ENCODE measurements at places on chromosomes 6 and 20.

GRCh38 chr20:1370548-1371110 is 22.2 kb downstream of the FKBP1A start:
- DNase-seq: no peak

- DNase-seq: no peak
Observed at GRCh38 chr6:5278047-5278446, 16.7 kb downstream of the FARS2 start.

DNA sequence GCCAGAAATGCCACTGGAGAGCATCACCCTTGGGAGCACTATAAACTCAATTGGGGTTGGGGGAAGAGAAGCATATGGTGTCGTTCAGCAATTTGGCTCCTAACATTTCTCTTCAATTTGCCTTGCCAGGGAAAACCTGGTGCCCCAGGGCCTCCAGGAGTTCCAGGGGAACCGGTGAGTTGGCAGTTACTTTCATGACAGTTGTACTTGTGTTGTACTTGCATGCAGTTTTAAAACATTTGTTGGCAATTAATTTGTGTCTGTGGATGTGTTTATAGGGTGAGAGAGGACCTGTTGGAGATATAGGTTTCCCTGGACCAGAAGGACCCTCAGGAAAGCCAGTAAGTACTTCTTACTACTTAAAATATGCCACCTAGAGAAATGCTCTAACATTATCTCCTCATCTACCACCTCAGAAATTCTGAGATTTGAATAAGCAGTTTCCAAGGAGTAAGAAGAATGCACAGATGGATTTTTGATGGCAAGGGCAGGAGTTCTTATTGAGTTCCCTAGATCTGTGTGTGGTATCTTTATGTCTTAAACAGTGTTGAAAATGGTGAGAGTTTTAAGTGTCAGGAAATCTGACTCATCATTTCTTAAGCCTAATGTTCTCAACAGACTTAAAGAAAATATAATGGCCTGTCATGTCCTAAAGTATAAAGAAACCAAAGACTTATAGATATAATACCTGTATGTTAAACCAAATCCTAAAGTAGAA is 122.5 kb downstream of the COL9A1 start:
- DNase-seq: no peak

DNA sequence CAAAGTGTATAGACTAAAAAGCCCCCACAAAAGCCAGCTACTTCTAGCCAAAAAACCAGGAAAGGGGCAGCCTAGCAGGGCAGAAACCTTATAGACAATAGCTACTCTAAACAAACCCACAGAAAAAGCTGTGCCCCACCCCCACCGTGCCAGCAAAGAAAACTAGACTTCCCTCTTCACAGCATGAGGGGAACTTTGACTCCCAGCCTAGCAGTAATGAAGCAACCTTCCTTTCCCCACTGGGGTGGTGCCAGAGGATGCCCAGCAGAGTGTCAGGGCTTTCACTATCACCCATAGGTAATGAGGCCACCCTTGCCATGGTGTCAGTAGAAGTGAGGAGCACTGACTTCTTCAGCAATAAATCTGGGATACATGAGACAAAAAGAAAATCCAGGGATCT is 99.0 kb upstream of the LGSN start:
- no peak for DNase-seq

- no peak for DNase-seq
Observed at GRCh38 chr6:104630522-104630921, 229.2 kb downstream of the HACE1 start.

- no peak for DNase-seq
Observed at GRCh38 chr20:53873230-53873604, 197.2 kb downstream of the BCAS1 start.

GRCh38 chr6:147793871-147794643 is 285.6 kb downstream of the SAMD5 start:
- no peak for DNase-seq

DNA sequence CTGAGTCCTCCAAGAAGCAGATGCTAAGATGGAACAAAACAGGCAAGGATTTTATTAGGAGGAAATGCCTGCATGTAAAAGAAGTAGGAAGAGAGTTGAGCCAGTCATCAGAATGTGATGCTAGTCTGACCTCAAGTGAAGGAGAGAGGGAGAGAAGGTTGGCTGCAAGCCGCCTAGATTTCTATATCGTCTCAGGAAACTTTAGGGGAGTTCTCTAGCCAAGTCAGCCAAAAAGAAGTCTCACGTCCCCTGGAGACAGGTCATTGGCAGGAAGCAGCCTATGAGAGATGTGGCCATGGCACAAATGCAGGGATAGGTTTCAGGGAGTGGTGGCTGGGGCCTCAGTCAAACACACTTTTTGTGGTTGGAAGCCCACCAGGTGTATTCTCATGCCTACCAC is 378.0 kb downstream of the CD109 start:
- DNase-seq: no peak

DNA sequence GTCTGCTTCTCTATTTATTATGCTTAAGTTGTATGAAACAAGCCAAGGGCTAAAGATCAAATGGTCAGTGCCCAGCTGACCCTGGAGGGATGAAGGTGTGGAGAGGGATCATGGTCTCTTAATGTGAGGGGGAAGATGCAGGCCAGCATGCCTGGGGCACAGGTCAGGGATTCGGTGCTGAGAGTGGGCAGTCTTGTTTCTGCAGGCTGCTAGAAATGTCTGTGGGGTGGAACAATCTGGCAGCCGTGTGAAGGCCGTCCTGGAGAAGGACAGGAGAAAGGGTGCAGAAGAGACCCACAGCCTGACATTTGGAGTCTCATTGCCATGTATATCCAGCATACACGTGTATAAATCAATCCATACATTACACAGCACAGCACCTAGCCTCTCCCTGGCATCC is 258.3 kb upstream of the MOCS1 start:
- no peak for DNase-seq

DNA sequence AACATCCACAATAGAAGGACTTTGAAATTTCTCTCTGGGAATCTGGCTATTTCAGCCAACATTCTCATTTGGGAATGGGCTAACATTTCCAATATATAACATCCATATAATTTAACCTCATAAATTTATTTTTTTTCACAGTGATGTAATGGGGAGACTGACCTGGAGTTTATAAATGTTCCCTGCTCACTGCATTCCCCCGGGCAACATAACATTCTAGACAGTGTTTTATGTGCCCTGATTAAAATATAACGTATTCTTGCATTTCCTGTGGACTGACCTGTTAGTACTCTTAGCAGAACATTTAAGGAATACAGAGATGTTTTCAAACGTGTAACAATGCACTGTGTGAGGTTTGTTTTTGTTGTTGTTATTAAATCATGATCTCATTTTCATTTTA is 20.9 kb downstream of the TSHZ2 start:
- DNase-seq: no peak

DNA sequence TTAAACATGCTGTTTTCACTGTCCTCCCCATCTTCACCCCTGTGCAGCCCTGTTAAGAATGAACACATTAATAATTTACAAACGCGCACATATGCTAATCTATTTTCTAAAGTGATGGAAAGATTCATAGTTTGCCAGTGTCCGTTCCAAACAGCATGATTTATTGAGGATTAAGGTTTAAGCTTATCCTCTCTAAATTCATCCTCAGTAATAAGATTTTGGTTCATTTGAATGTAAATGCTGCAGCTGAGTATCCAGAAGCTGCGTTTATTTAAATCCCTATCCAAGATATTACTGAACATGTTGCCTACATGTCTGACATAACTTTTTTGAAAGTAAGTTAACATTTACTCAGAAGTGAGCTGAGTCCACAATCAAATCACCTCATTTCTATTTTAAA is 42.8 kb upstream of the FAM135A start:
- no peak for DNase-seq

GRCh38 chr20:20549267-20549612 is 163.2 kb downstream of the RALGAPA2 start:
- DNase-seq: no peak

- DNase-seq: no peak
Observed at GRCh38 chr6:44271406-44271723, 1.1 kb downstream of the TMEM151B start.

DNA sequence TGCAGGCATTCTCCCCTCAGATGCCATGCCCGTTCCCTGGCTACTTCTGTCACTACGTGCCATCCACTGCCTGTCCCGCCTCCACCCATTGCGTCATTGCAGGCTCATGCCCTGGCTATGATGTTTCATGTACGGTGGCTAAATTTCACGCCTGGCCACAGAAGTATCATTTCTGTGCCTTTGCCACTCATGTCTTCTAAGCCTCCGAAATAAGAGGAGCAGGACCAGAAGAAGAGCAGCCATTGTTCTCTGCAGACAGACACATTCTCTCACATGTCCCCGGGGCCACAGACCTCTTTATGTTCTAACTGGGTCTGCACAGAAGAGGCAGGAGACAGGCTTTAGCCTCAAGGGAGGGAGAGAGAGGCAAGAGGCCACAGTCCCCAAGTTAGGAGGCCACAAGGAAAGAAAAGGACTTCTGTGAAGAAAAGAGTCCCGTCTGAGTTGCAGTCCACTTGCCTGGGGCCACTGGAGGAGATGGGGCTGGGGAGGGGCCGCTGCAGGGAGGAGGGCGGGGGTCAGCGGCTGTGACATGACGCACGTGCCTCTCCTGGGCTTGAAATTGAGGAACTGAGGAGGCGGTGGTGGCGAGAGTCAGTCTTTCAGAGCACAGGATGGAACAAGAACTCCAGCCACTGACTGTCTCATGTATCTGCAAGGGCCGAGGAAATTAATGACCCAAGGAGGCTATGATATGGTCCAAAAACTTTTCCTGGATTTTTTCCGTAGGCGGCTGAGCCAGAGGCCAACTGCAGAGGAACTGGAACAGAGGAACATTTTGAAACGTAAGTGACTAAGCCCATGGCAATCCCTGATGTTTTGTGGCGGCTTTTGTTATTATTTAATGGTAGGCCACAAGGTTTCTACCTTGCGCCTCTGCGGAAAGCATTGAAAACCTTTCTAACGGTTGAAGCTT is 55.9 kb downstream of the TBC1D7 start:
- DNase-seq: no peak

DNA sequence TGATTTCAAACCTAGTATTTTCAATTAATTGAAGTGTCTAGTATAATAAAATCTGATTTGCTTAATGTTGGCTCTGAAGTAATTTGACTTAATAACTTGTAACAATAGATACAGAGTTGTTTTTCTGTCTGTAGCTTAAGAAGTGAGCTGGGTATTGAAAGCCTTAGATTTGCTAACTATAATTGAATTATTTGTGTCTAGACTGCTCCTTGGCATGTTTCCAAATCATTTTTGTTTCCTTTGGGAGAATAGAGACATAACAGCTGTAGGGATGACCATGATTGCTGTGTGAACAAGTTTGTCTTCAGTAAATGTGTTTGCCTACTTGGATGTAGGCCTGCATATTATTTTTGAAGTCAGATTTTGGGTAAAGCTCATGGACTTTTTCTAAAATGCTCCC is 115.4 kb downstream of the SCAF8 start:
- no peak for DNase-seq

DNA sequence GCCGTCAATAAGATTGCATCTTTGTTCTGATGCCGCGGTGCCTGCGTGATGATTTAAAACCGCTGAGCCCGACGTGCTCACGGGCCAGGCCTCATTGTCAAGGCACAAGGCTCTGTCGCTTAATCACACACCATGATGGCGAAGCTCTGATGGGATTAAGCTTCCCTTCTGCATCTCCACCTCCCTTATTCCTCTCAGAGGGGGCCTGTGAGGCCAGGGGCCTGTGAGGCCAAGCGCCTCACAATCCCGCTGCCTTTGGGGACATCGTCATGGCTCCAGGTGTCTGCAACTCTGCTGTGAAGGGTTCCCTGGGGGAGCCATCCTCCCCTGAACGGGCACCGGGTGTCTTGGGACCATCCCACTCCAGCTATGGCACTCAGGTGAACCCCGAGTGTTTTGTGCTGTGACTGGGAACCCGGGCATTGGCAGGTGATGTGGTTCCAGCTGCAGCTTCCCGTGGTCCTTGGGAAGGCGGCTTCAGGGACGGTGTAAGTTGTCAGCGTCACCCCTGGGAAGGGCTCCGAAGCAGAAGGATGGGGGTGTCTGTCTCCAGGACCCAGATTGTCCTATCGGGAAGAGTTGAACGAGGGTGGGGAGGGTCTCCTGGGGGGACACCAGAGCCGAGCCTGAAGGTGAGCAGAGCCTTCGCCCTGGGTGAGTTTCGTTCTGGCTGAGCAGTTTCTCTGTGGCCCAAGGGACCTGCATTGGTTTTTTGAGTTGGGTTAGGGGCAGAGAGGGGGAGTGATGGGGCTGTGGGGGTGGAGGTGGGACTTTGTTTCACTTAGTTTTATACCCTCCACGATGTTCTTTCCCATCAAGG is 18.0 kb upstream of the BHLHE23 start:
- DNase-seq: no peak

- no peak for DNase-seq
Observed at GRCh38 chr20:19890445-19891051, 126.6 kb upstream of the NAA20 start.

DNA sequence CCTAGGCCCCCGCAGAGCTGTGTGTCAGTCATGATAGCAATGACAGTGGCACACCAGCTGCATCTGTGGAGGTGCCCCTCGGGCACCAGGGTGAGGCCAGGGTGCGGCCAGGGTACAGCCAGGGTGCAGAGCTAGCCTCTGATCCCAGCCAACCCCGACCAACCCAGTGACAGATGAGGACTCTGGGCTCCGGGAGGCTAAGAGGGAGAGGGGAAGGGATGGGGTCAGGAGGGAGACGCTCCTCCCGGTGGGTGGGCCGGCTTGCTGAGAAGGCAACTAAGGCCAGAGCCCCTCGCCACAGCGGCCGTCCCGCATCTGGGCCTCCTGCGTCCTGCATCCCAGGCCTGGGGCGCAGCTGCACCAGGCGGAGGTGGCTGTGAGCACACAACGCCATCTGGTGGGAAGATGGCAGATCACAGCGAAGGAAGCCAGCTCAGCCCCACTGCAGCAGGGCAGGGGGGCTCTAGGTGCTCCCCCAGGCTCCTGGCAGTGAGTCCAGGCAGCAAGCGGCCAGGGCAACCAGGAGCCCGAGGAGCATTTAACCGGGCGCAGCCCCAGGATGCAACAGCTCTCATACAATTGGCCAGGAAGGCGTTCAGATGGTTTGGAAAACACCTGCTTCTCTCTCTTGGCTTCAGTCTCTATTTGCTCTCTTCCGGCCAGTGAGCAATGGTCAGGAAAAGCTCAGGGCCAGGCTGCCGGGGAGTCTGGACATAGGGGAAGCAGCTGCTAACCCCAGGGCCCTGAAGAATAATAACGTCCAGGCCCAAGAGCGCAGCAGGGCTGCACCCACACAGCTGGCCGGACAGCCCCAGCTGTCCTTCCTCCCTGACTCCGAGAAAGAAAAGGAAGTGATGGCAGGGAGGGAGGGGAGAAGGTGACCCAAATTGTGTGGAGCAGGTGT is 169.4 kb downstream of the TAF4 start:
- peak; percentile 7 for DNase-seq
